SK-N-DZ (cell line): ENCODE measurements at places on chromosomes 6 and 20.

DNA sequence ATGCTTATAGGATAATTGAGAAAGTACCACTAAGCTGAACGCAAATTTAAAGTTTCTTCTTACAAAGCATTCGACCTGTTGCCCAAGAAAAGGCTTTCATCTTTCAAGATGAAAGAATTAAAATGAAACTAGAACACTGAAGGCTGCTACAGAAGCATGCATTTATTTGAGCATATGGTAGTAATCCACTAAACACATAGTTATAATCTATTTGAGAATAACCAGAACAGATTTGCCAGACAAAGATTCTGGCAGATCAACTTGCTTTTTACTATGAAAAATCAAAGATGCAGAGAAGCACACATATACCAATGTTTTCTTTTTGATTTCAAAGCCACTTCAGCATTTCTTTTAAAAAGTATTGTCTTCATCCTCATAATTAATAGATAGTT, 412.2 kb downstream of the UTRN start:
- peak; percentile 49 for DNase-seq

- no peak for DNase-seq
Measured at GRCh38 chr6:134596191-134596590, 278.3 kb upstream of the SGK1 start.

DNA sequence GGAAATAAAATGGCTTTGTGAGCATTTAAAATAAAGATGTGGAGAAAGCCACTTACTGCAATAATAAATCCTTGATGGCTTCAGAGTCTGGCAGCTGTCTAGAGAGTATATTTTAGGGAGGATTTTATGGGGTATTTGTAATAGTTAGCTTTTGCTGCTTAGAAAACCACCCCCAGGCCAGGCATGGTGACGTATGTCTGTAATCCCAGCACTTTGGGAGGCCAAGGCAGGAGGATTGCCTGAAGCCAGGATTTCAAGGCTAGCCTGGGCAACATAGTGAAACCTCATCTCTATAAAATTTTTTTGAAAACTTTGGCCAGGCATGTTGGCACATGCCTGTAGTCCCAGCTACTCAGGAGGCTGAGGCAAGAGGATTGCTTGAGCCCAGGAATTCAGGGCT, 63.8 kb downstream of the ISM1 start:
- DNase-seq, result no peak

- no peak for DNase-seq
Measured at GRCh38 chr6:134004714-134005113, 47.7 kb downstream of the SLC2A12 start.

DNA sequence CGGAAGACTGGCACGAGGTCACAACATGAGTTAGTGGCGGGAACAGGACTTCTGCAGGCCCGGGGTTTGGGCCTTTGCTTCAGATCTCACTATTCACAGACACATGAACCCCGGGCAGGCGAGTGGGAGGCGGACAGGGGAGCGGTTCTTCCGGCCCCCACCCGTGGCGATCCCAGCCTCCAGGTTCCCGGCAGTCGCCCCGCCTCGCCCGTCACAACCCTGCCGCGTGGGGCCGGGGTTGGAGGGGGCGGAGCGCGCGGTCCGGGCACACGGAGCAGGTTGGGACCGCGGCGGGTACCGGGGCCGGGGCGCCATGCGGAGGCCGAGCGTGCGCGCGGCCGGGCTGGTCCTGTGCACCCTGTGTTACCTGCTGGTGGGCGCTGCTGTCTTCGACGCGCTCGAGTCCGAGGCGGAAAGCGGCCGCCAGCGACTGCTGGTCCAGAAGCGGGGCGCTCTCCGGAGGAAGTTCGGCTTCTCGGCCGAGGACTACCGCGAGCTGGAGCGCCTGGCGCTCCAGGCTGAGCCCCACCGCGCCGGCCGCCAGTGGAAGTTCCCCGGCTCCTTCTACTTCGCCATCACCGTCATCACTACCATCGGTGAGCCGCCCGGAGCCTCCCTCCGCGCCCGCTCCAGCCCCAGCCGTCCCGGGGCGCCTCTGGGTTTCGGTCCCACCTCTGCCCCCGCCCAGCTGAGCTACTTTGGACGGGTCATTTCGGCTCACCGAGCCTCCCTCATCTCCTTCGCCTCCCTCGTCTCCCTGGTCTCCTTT, at the start of gene KCNK15:
Gene KCNK15, plus strand, starts transcription at position 268 of the 769 bp plus-strand sequence. Its CDS starts 46 bp downstream, at position 314.
- DNase-seq, result no peak

GRCh38 chr6:156886409-156886808, 109.2 kb downstream of the ARID1B start:
- no peak for DNase-seq

GRCh38 chr6:3277851-3278416, 19.2 kb downstream of the PSMG4 start:
- no peak for DNase-seq
